Neural progenitor cell (in vitro differentiated cells): ENCODE measurements at places on chromosomes 13 and 19. TPM values are rescaled to one million over a fixed set of nuclear protein-coding genes. Genes with fewer than 3 reads are reported as not detected.

The ZNF560 gene
- not detected in 2 replicates for total RNA-seq

DNA sequence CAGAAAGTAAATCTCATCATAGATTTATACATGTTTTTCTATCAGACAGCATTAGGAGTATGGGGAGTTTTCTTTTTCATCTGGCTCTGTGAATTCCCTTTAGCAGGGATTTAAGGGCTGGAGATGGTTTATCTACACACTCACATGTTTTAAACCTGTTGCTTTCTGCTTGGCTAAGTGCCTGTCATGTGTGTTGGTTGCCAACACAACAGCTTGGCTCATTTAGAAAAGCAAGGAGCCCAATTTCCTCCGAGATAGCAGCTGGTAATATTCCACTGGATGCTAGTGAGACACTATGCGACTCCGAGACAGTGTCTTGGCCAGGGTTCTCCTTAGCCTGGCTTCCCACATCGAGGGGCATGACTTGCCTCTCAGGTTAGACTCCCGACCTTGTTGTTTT, 83.3 kb downstream of the KLF5 start:
- peak; percentile 20 for DNase-seq

GRCh38 chr13:59734393-59734792, 429.3 kb downstream of the DIAPH3 start:
- DNase-seq = peak; percentile 44

DNA sequence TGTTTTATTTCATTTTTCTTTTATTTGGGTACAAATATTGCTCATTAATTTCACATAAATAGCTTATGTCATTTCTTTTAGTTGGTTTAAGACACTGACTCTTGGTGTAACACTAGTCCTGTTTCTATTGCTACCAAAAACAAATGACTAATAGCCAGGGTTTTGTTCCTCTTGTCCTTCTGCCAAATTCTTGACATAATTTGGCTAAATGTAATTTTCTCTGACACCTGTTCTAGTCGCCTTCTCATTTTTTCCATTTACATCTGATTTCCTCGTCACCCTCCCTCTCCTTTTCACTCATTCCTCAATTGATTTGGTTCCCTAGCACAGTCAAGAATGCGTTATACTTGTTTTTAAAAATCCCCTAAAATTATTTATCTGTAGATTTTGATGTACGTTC, 1718.7 kb downstream of the EFNB2 start:
- no peak for DNase-seq

DNA sequence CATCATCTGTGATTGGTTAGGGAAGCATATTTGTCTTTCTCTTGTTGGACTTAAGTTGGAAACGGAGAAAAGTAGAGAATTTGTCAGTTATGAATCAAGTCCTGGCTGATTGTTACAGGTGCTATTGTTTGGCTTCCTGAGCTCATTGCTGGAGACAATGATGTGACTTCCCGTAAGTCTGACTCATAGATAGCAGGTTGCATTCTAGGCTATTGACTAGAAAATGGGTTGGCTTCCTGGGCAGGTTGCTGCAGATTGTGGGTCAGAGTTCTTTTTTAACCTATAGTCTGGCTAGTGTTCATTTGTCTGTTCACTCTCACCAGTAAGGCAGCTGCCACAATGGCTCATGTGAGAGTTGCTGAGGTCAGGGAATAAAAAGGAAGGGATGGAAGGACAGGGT, 101.5 kb downstream of the CCNA1 start:
- DNase-seq = no peak

The TNFRSF19 gene
- total RNA-seq = 21.4 and 31.7 TPM in 2 replicates

The ADGRE2 gene
- 0.28 and 0.34 TPM in 2 replicates for total RNA-seq

The TRPM4 gene
- 3.1 and 11.2 TPM in 2 replicates for total RNA-seq

The RASIP1 gene
- 0.86 and 3.2 TPM in 2 replicates for total RNA-seq

The SIGLEC14 gene
- not detected in 2 replicates for total RNA-seq

DNA sequence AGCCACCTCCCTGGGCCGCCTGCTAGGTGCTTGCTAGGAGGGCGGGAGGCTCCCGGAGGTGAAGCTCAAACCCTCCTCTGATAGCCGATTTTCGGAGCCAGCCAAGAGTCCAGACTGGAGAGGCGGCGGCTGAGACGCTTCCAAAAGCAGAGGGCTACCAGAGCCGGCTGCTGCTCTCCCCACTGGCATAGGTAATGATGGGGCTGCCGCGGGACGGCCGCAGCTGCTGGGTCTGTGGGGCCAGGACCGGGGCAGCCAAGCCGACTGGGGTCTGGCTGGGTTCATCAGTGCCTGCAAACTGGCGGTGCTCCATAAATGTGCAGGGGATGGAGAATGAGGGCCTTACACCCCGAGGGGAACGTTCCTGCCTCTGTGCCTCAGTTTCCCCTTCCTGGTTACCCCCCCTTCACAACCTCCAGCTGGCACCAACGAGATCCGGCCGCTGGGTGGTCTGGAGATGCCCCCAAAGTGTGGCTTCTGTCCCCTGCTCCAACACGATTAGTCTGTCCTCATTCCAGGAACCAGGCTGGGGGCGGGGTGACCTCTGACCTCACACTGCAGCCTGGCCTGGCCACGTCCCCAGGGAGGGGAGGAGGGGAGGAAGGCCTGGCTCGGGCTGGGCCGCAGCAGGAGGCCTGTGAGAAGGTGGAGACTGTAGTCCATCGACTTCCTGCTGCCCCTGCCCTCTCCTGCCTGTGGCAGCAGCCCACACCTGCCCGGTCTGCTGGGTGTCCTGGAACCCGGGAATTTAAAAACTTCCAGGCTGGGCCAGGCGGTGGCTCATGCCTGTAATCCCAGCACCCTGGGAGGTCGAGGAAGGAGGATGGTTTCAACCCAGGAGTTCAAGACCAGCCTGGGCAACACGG, 3.8 kb upstream of the WDR18 start:
- peak; percentile 93 for DNase-seq

DNA sequence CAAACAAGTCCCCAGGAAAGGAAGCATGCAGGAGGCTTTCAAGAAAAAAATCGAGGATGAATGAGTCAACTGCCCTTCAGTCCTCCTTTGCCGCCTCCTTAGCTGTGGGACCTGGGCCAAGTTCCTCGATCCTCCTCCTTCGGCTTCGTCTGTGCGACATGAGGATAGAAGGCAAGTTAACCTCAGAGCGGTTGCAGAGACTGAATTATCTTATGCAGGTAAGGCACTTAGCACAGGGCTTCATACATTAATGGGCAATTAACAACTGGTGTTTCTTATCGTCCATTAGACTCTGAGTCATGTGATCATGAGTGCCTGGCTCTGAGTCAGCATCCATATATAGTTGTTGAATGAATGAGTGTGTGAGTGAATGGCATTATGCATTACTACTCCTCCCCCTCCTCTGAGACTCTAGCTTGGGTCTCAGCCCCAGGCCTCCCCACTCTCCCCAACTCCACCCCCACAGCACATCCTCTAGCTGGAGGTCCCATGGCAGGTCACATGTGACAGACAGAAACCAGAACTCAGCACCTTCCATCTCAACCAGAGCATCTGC, 1.6 kb upstream of the TTC9B start:
- DNase-seq = no peak

GRCh38 chr13:41716236-41716635, 244.7 kb downstream of the VWA8 start:
- no peak for DNase-seq

The TMPRSS9 gene
- total RNA-seq = 0.40 TPM in 1 of 2 replicates, not detected in the other

- no peak for DNase-seq
These were observed 8.8 kb downstream of the IL4I1 start for GRCh38 chr19:49887665-49888509.

- no peak for DNase-seq
These were observed 7.2 kb downstream of the GARRE1 start for GRCh38 chr19:34261334-34262109.

DNA sequence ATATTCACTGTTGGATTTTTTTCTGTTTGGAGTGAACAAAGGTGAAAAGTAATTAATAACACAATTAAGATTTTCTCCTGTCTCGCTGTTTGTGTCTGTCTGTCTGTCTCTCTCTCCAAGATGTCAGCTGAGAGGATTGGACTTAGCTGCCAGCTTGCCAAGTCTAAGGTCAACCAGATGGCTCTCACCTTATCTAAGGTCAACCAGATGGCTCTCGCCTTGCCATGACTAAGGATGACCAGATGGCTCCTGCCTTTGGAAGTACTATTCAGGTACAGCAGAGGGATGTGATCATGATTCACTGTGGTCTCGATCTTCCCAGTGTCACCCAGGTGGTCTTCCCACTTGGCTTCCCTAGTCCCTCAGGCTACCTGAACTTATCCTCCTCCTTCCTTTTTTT, 1436.4 kb downstream of the UQCRFS1 start:
- DNase-seq = no peak

DNA sequence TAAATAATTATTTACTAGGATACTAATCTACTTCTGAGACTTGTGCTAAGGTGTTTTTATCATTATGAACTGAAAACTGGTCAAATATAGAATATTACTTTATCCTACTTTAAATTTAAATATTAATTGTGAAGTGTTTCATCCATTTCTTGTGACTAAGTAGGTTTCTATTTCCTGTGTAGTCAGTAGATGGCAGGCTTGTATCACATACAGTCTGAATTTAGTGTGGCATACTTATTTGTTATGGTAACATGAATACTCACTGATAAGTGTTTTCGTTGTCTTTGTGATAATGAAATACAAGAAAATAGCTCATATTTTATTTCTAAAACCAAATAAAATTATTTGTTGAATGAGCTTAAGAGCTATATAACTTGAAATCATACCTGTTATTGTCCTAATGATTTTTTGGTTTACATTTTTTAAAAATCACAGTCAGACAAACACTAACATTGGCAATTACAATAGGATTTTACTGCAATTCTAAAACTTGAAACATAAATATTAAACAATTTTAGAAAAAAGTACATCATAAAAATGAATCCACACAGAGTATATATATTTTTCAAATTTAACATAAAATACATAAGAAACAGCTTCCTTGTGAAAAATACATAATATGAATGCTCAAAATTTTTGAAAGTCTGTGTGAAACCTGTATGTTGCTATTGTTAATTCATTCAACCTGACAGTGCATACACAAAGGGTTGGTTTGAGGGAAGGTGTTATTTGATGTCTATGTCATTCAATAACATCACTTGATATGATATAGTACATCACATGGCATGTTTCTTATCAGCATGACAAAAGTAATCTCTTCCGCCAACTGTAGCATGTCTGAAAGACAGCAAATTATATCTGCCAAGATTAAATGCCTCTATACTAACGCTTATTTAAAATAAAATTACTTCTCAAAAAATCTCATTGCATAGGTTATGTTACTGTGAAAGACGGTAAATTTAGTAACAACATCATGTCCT, 904.8 kb upstream of the PCDH20 start:
- DNase-seq = peak; percentile 45

DNA sequence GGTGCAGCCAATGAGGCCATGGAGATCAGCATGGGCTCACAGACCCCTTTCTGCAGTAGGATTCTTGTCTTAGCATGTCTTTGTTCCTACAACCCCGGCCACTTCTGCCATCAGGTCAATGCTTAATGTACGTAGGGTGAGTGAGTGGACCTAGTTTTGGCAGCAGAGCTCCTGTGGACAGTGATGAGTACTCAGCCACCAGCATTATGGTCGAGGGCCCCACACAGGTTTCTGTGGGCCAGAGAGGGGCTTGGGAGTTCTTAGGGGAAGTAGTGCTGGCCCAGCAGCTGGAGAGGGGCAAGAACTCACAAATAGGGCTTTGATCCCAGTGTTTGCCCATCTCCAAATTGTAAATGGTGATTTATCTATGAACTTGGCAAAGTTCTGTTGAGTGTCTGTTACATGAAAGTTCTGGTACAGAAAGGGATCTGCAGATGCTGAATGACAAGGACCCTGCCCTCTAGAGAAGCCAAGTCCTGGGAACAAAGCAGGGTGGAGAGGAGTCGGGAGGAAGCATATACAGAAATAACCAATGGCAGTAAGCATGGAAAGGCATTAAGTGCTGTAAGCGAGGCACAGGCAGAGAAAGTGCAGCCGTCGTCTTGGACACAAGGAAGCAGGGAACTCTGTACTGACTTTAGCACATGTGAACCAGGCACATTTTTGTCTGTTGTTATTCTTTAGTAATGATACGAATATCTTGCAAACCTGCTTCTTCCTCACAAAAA, 185.1 kb downstream of the MTUS2 start:
- DNase-seq = no peak

The PCSK4 gene
- total RNA-seq = 3.6 and 12.5 TPM in 2 replicates

DNA sequence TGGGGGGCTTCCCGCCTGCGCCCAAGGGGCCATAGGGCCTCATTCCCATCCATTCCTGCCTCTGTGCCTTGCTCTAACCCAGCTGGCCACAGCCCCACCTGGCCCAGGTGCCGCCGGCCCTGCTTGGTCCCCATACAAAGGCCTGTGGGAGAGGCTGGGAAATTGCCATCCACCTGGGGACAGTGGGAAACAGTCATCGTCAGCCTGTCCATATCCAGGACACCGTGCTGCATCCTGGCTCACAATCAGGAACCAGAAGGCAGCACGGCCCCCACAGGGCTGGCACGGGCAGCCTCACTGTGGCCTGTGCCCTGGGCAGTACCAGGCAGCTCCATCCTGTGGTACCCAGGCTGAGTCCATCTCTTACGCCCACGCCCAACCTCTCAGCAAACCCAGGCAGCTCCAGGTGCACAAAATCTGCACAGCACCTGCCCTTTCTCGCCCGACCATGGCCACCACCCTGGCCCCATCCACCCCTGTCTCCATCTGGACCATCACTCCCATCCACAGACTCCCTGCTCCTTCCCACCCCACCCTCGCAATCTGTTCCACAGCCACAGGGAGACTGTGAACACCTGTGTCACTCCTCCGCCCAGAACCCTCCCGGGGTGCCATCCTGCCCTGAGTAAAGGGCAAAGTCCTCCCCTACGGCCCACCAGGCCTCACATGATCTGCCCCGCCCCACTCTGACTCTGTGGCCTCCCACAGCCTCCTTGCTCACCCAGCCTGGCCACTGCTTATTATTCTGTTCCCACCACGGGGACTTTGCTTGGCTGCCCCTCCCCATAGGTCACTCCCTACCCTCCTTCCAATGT, 21.1 kb upstream of the FBXO27 start:
- DNase-seq = no peak

The TJP3 gene
- 14.7 and 32.5 TPM in 2 replicates for total RNA-seq

The NUFIP1 gene
- 6.0 and 12.9 TPM in 2 replicates for total RNA-seq

- DNase-seq = no peak
These were observed 769 bp upstream of the TMEM272 start for GRCh38 chr13:51845574-51846318.
